ENCODE measurements at places on chromosomes 1 and 21.

- DNase-seq = peak; percentile 54
Measured at GRCh38 chr1:202807451-202807925, 733 bp downstream of the KDM5B start.

DNA sequence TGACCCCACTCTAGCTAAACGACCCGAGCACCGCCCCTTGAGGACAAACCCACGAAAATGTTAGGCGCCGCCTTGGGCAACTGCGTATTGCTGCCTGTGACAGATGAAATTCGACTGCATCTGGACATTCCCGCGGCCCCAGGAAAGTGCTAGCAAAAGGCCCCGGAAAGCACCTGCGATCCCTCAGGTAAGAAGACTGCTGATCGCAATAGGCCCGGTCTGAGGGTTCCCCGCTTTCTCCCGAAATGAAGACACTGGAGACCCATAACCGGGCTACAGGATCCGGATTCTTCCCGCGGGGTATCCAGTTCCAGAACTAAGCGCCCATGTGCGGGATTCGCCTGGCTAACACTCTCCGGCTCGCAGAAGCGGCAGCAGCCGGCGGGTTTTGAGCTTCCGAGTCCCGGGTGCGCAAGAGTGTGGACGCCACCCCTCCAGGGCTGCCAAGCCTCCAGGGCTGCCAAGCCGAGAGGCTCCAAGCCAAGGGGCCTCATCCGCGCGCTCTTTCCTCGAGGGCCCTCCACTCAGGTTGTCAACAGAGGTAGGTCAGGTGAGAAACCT is 157.9 kb upstream of the NBPF11 start:
- no peak for DNase-seq

DNA sequence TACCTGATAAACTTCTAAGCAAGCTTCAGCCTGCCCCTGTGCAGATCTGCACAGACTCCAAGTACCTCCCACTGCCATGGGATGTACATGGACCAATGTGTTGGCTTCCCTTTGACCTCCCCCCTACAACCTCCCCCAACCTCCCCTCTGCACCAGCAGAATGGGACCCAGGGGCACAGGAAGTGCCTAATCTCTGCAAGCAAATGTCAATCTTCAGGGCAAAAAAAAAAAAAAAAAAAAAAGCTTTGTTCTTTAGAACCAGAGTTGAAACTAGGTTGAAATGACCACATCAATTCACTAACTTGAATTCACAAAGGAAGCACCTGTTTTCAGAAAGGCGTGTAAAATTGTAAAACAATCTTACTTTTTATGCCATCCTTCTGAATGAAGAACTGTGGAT is 53.9 kb upstream of the TIAM1 start:
- peak; percentile 34 for DNase-seq

DNA sequence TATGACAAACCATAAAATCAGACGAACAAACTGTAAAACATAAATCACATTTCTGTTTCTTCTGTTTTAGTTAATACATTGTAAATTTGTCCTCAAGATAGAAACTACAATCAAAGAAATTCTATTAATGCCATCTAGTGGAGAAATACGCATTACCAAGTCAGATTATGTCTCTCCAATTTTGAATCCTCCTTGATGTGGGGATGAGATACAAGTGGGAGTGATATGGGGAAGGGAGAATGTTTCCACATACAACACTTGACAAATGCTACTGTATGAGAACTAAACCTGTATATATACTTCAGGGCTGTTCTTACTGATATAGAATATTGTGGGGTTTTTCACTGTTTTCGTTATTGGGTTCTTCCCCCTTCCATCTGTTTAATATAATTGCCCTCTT is 2.6 kb downstream of the HFM1 start:
- DNase-seq = no peak

- DNase-seq = no peak
Measured at GRCh38 chr1:28139025-28139712, 37.3 kb downstream of the PTAFR start.

- no peak for DNase-seq
Measured at GRCh38 chr1:176379626-176380339, 83.2 kb upstream of the PAPPA2 start.

DNA sequence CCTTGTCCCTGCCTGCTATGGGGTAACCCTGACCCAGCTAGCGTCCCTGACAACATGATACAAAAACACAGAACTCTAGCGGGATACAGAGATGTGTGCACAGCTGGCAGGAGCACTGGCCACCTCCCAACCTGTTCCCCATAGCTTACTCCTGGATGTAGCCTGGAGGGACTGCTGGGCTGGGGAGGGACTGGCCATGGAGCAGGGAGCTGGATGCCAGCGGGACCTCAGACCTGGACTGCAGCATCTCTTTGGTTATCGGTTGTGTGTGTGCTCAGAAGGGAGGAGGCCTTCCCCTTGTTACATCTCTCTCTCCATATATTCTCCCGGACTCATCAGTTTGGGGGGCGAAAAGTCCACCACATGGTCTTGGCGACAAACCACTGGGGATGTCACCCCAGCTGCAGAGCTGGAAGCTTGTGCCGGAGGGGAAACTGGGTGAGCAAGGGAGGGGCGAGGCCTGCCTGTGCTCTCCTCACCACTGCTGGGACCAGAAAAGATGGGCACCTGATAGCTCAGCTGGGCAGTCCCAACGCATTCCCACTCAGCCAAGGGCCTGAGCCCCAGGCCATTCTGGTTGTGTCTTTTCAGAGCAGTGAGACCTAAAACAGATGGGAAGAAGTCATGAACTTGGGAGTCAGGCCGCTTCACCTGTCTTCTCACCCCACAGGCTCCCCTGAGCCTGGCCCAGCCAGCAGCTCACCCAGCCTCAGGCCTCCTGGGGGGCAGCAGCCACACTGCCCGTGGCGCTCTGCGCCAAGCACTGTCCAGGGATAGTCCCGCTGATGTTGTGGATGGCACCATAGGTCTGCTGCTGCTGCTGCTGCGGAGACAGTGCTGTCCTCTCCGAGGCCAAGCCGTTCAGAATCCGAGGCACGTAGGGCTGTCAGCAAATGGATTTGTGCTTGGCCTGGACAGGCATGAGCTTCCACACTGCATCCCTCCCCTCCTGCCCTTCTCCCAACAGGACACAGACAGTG is 35.6 kb downstream of the TMEM63A start:
- no peak for DNase-seq

DNA sequence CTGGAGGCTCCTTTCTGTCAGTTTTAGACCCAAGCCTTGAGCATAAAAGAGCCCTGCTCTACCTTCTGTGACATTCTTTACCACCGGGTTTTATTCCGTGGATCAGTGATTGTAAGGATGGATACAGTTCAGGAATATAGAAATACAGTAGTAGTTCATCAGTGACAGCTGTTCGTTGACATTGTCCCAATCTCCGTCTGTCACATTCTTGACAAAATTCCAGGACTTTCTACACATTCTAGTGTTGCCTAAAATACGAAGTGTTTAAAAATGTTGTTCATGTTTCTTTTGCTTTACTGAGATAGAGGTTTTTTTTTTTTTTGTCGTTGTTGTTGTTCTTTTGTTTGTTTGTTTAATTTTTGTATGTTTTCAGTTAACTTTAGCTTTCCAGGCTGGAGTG is 29.9 kb downstream of the MAP10 start:
- DNase-seq = no peak

DNA sequence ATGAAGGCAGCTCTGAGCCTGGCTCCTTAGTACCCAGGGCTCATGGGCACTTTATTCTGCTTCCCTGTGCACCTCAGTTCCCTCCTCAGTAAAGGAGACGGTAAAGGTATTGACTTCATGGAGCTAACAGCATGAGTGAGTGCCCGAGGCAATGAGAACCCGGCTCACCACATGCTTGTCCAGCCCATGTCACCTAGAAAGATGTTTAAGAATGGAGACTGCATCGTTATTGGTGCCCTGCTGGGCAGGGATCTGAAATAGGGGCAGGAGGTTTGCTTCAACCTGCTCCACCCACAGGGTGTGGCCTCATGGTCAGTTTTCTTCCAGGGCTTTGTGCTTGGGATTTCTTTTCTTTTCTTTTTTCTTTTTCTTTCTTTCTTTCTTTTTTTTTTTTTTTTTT is 7.0 kb upstream of the KCNE1 start:
- no peak for DNase-seq

GRCh38 chr1:67674260-67675011 is 10.6 kb upstream of the GADD45A start:
- no peak for DNase-seq

All from HEK293T (cell line).